RWPE1 (cell line): ENCODE measurements at places on chromosomes 16 and 17.

- no peak for DNase-seq
Observed at GRCh38 chr17:4140125-4140524, 2.7 kb downstream of the ZZEF1 start.

DNA sequence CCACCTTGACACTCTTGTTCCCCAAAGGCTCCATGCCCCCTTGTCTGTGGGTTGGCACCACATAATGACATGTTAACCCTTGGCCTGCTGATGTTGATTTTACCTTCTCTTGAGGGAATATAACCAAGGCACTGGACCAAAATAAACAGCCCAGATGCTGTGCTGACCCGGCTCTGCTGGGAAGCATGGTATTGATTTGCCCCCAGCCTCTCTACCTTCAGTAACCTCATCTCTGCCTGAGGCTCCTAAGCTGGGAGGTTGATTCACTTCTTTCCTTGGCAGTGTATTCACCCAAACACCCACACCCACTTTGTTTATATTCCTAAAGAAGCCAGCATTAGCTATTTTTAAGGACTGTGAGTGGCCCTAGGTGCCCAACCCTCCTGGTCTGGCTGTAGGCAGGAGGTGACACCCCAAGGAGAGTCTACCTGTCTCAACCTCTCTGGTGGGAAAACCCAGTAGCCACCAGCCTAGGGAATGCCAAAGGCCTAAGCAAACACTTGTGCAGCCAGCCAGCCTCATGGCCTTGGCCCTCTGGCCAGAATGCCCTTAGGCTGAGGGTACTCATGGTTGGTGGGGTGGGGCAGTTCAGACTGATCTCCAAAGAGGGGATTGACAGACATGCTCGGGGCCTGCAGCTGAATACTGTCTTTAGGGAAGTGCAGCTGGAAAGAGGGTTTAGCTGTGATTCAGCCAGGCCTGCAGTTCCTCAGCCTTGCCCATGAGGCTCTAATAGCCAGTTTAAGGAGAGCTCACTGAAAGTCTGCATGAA is 42.7 kb downstream of the GNAO1 start:
- DNase-seq = no peak

DNA sequence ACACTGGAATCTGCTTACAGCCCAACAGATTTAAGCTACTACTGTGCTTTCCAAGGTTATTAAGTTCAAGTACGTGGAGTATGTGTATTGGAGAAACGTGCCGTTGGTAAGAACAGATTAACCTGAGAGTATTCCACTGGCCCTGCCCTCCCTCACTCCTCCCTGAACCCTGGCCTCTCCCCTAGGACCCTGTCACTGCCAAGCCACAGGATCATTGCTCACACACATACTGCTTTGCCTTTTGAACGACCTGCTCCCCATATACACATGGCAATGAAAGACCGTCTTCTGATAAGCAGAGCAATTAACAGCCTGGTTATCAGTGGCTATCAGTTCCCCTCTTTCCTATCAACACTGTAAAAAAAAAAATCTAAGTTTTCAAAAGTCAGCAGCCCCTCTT is 458.9 kb upstream of the DYNLRB2 start:
- DNase-seq = no peak

DNA sequence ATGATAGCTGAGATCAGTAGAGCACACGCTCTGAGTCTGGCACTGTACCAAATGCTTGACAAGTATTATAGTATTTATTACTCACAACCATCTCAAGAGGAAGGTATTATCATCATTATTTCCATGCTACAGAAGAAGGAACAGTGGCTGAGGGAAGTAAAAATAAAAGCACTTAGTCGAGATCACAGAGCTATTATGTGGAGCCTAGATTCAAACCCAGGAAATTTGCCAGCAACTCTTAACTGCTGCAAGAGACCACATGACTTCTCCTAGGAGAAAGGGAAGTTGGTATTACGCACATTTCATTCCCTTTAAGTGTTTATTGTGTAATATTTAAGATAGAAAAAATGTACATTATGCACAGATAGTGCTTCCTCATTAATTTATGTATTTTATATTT is 1.0 kb upstream of the RHOT1 start:
- DNase-seq = peak; percentile 39

- no peak for DNase-seq
Observed at GRCh38 chr17:41769985-41770384, 16.5 kb downstream of the JUP start.
